ENCODE measurements at places on chromosomes 2 and 18. TPM values are rescaled to one million over a fixed set of nuclear protein-coding genes. Genes with fewer than 3 reads are reported as not detected.

UGT1A10 gene
- not detected for total RNA-seq

DNA sequence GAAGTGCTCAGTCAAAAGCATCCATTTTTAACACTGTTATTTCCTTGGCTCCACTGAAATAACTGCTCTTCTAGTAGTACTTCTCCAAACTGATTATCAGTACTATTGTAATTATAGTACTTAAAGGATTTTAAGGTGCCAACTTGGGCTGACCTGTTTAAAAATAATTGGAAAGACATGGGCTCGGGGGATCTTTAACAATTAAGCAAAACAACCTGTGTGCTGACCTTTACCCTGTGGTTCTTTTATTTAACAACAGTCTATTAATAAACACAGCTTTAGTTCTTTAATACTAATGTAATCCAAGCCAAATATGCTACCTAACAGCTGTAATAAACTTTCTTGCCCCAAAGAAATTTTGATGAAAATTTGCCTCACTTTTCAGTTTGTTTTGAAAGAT, 6.9 kb upstream of the ITPRID2 start:
- H3K4me3 ChIP-seq = no peak overlapping the region
- no peak for DNase-seq
- no peaks in the 10 kb centered on the region for H3K27me3 ChIP-seq

- H3K36me3 ChIP-seq = no peaks in the 10 kb centered on the region
- peaks cover 20% of the 10 kb centered on the region for H3K4me1 ChIP-seq
- no peaks in the 10 kb centered on the region for H3K27me3 ChIP-seq
- DNase-seq = no peak
Measured at GRCh38 chr2:128286011-128286721, 32.5 kb downstream of the HS6ST1 start.

CACNB4 gene
- total RNA-seq = 3.4 TPM

SCYGR4 gene
- total RNA-seq = not detected

DNA sequence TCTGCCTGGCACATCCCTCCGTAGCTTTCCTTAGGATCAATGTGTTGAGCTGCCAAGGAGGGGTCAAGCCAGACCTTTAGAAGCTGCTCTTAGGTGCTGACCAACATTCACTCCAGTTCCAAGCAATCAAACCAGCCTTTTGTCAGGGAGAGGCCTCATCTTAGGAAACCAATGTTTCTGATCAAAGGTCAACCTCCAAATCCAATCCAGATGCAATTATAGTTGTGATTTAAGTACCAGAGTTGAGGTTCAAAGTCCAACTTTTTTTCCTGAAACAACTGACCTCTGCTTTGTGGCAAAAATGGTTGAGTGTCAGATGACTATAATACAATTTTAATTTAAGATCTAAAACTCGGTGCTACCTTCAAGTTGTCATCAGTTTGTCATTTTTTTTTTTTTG, 303.4 kb downstream of the ALK start:
- no peak overlapping the region for H3K4me3 ChIP-seq
- no peaks in the 10 kb centered on the region for H3K36me3 ChIP-seq
- no peaks in the 10 kb centered on the region for H3K27me3 ChIP-seq

GRCh38 chr2:47323009-47323821, 79.7 kb upstream of the MSH2 start:
- no peaks in the 10 kb centered on the region for H3K36me3 ChIP-seq
- H3K4me3 ChIP-seq = no peak overlapping the region
- H3K27ac ChIP-seq = no peak overlapping the region
- no peaks in the 10 kb centered on the region for H3K27me3 ChIP-seq

DNA sequence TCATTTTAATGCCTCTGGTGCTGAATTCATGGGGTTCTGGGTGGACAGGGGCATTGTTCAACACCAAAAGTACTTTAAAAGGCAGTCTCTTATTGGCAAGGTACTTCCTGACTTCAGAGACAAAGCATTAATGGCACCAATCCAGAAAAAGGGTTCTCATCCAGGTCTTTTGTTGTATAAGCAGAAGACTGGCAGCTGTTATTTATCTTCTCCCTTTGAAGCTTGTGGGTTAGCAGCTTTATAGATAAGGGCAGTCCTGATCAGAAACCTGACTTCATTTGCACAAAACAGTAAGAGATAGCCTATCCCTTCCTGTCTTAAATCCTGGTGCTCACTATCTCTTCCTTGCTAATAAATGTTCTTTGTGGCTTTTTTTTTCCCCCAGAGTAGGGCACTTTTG, 68.8 kb downstream of the VPS54 start:
- H3K27ac ChIP-seq = no peak overlapping the region
- no peaks in the 10 kb centered on the region for H3K4me1 ChIP-seq
- H3K4me3 ChIP-seq = no peak overlapping the region
- peaks cover 34% of the 10 kb centered on the region for H3K36me3 ChIP-seq

- DNase-seq = no peak
- H3K27ac ChIP-seq = no peak overlapping the region
- peaks cover 14% of the 10 kb centered on the region for H3K27me3 ChIP-seq
- no peaks in the 10 kb centered on the region for H3K36me3 ChIP-seq
- peaks cover 34% of the 10 kb centered on the region for H3K4me1 ChIP-seq
- H3K4me3 ChIP-seq = no peak overlapping the region
Measured at GRCh38 chr2:38446906-38447561, 70.0 kb upstream of the ATL2 start.

DNA sequence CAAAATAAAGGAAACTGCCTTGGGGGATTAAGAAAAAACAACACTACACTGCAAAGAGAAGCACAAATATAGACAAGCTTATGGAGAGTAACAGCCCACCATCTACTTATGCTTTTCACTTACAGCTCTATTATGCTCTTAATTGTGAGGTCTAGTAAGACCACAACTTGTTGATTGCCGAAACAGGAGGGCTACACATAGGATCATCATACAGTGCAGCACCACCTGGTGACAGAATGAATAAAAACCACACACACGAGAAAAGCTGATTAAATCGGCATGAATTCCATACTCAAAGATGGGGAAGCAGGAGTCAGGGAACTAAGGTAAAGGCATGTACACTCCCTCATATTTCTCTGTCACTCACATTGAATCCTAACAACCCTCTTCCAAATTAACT, 259.2 kb downstream of the IKZF2 start:
- DNase-seq = no peak
- H3K36me3 ChIP-seq = no peaks in the 10 kb centered on the region
- H3K4me3 ChIP-seq = no peak overlapping the region
- H3K4me1 ChIP-seq = no peaks in the 10 kb centered on the region

DNA sequence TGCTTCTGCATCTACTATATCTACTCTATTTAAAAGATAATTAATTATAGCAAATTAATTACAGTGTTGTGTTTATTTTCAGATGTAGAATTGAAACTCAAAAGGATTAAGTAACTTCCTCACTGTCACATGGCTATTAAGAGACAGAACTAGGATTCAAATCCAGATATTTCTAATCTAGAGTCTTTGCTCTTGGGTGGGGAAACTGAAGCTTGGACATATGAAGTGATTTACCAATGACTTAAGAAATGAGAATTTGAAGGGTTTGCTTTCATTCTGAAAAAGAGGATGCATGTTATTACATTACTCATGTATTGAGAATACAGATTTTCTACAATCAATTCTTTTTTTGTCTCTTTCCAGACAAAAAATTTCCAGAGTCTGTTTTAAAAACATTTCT, 191.5 kb upstream of the SMAD7 start:
- peaks cover 16% of the 10 kb centered on the region for H3K4me1 ChIP-seq
- H3K36me3 ChIP-seq = peaks cover 7% of the 10 kb centered on the region
- no peaks in the 10 kb centered on the region for H3K27me3 ChIP-seq
- no peak overlapping the region for H3K4me3 ChIP-seq
- no peak overlapping the region for H3K27ac ChIP-seq

HRH4 gene
- not detected for total RNA-seq

MBD2 gene
- 58.3 TPM for total RNA-seq

DNA sequence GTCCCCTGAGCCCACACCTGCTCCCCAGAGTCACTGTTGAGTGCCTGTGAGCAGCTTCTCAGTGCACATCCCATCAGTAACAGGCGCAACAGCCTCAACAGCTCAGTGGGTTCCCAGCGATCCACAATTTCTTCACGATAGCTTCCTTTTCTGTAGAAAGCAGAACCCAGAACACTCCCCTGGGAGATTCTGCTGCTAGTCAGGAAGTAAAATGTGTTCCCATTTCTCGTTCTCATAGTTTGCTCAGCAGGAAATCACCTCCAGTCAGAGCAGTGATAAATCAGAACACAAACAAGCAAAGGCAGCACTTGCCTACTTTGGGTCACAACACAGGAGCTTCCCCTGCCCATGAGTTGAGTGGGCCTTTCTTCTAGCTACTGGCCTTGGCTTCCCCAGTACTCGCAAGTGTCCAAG, 48.9 kb upstream of the ATG16L1 start:
- no peak overlapping the region for H3K27ac ChIP-seq
- peaks cover 2% of the 10 kb centered on the region for H3K36me3 ChIP-seq
- H3K27me3 ChIP-seq = peaks cover 6% of the 10 kb centered on the region
- no peak overlapping the region for H3K4me3 ChIP-seq
- H3K4me1 ChIP-seq = no peaks in the 10 kb centered on the region

GRCh38 chr2:211867845-211868451, 670.7 kb downstream of the ERBB4 start:
- DNase-seq = no peak
- no peaks in the 10 kb centered on the region for H3K36me3 ChIP-seq
- no peak overlapping the region for H3K4me3 ChIP-seq
- peaks cover 25% of the 10 kb centered on the region for H3K4me1 ChIP-seq
- H3K27ac ChIP-seq = peak overlapping the region; percentile 84

DNA sequence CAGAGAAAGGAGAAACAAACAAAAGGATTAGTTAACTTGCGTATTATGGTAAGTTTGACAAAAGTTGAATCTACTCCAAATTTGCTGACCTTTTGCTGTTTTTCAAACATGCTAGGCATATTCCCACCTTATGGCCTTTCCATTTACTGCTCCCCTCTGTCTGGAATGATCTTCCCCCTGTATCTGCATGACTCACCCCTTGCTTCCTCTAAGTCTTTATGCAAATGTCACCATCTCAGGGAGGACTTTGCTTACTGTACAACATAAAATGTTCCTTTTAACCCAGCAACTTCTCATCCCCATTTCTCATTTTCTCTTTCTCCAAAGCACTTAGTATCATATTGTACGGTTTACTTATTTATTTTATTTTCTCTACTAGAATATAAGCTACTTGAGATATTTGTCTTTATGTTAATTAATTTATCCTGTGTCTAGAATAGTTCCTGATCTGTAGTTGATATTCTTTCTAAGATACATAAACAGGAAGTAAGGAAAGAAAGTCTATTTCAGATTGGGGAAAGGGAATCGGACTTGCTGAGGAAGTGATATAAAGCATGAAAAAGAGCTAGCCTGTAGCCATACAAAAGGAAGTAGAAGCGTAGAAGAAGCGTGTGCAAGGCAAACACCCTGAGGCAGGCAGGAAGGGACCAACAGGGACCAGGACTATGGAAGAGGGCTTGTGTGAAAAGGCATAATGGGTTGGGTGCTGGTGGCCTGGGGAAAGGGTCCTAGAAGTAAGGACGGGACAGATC, 144.9 kb upstream of the ERBB4 start:
- no peaks in the 10 kb centered on the region for H3K27me3 ChIP-seq
- peaks cover 6% of the 10 kb centered on the region for H3K4me1 ChIP-seq
- DNase-seq = no peak
- no peak overlapping the region for H3K27ac ChIP-seq

GRCh38 chr2:3849213-3849612, 145.8 kb downstream of the DCDC2C start:
- no peaks in the 10 kb centered on the region for H3K27me3 ChIP-seq
- H3K4me3 ChIP-seq = no peak overlapping the region
- DNase-seq = no peak
- no peaks in the 10 kb centered on the region for H3K4me1 ChIP-seq
- H3K27ac ChIP-seq = no peak overlapping the region

MGAT5 gene
- total RNA-seq = 23.8 TPM

DNA sequence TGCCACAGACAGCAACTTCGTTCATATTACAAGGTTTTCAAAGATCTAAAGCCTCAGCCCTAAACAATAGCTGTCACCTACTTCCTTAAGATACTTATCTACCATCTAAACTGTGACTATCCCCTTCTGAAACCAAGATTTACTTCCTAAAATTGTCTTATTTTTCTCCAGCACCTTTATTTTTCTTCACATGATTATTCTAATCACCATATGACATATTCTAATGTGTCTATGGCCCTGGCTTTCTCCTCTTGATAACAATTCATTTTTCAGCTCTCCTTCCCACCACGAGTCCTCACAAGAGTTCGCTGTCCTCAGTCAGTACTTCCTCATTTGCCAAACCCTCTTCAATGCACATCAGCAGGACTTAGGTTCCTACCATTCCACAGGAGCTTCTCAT, 53.9 kb downstream of the RTTN start:
- H3K27me3 ChIP-seq = no peaks in the 10 kb centered on the region
- H3K27ac ChIP-seq = no peak overlapping the region
- DNase-seq = no peak
- H3K4me1 ChIP-seq = peaks cover 13% of the 10 kb centered on the region
- no peak overlapping the region for H3K4me3 ChIP-seq

GRCh38 chr2:138724729-138725459, 55.3 kb downstream of the NXPH2 start:
- DNase-seq = no peak
- H3K27me3 ChIP-seq = no peaks in the 10 kb centered on the region
- H3K4me1 ChIP-seq = no peaks in the 10 kb centered on the region
- H3K27ac ChIP-seq = no peak overlapping the region
- H3K4me3 ChIP-seq = no peak overlapping the region

GRCh38 chr2:1986598-1986997, 242.3 kb upstream of the PXDN start:
- H3K36me3 ChIP-seq = no peaks in the 10 kb centered on the region
- H3K27me3 ChIP-seq = no peaks in the 10 kb centered on the region
- H3K27ac ChIP-seq = no peak overlapping the region
- H3K4me1 ChIP-seq = peaks cover 19% of the 10 kb centered on the region
- peak; percentile 19 for DNase-seq

GRCh38 chr2:38105922-38106321, 30.0 kb upstream of the CYP1B1 start:
- H3K4me1 ChIP-seq = peaks cover 44% of the 10 kb centered on the region

- no peak overlapping the region for H3K4me3 ChIP-seq
- H3K27me3 ChIP-seq = no peaks in the 10 kb centered on the region
- H3K4me1 ChIP-seq = peaks cover 30% of the 10 kb centered on the region
- no peak for DNase-seq
Measured at GRCh38 chr2:189627789-189628188, 33.5 kb upstream of the ASNSD1 start.

DNA sequence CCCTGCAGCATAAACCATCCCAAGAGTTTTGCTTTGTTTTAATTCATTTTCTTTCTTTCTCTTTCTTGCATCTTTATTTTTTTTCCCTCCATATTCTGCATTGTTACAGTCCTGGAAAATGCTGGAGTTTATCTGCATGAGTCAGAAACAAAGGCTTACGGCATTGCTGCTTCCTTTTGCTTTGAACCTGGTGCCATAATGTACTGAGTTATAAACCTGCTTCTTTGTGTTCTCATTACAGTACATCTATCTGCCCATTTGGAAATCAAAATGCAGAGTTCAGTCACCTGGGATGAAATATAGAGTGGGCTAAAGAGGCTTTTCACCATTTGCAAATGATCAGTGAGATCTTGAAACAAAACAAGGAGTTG, 1009.2 kb upstream of the FANCL start:
- H3K4me1 ChIP-seq = peaks cover 6% of the 10 kb centered on the region
- H3K36me3 ChIP-seq = no peaks in the 10 kb centered on the region
- H3K4me3 ChIP-seq = no peak overlapping the region
- no peak for DNase-seq

RMDN2 gene
- 8.4 TPM for total RNA-seq

All from osteocyte (in vitro differentiated cells).